ENCODE measurements at places on chromosomes 6 and 20.
A peak's percentile ranks its signal among the peaks of the same experiment; 100 is the strongest.

GRCh38 chr6:1912731-1913130 lies 303.0 kb downstream of the FOXC1 start:
- no peak for DNase-seq

GRCh38 chr20:58144096-58144495 lies 84.4 kb downstream of the ANKRD60 start:
- DNase-seq, result no peak

- no peak for DNase-seq
Observed at GRCh38 chr6:167529444-167530335, 204.8 kb downstream of the TTLL2 start.

DNA sequence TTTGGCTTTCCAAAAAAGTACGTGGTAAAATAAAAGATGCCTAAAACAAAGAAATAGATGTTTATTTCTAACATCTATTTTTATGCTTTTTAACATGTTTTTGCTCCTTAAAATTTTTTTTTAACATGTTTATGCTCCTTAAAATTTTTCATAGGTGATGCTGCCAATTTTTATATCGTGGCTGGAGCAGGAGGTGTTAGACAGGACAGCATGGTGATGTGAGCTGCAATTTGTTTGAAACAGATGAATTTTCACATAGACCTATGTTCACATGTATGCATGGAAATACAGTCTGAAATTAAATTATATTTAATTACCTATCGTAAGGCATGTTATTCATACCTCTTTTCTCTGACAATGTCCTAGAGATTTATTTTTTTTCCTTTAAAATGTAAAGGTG lies 784.8 kb downstream of the EPHA7 start:
- no peak for DNase-seq

DNA sequence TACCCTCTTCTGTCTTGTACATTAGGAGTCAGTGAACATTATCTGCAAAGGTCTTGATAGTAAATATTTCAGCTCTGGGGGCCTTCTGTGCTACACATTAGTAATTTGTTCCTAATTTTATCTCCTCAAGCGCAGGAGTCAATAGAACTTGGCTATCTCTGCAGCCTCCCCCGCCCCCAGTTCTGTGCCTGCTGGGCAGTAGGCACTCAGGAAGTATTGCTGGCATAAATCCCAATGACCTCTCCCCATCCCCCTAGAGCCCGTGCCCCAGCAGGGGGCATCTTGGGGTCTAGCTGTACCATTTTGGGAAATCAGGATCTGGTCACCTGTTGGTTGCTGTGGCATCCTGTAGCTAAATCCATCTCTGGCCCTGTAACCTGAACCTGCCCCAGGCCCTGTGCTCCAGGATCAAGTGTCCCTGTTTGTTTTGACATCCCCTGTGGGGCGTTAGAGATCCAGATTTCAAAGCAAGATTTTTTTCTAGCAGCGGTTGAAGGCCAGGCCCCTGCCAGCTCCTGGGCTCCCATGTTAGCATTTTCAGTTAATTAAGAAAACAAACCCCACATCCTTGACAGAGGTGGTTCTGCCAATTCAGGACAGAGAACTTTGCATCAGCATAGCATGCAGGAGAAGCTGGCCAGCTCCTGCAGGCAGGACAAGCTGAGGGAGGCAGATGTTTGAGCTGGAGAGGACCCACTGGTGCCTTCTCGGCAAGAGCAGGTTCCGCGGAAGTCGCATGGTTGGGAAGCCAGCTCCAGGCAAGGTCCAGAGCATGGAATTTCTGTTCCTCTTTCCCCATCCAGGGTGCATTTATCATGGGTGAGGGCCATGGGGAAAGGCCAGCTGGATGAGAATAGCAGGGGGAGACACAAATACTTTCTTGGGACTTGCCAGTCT lies 32.1 kb downstream of the DAAM2 start:
- no peak for DNase-seq

GRCh38 chr6:151387175-151387970 lies 4.0 kb downstream of the ZBTB2 start:
- DNase-seq, result no peak

DNA sequence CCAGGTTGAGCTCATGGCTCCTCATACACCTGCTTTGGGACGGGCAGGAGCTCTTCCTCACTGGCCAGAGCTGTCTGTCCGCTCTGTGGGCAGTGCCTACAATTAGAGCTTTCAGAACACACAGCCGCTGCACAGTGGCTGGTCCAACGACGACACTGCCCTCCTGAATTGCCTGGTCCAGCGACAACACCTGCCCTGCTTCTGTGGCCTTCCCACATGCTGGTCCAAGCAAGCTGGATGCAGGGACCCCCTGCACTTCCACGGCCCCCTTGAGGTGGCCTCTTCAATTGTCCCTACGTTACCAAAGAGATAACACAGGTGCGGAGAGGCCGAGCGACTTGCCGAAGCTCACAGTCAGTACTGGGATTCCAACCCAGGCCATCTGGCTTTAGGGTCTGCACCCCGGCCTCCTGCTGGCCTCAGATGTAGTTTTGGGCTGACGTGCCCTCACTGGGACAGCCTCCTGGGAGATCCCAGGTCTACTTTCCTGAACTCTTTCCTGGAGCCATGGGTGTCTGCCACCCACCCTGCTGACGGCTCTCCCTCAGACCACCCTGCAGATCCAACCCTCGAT lies 1.4 kb upstream of the CHRNA4 start:
- DNase-seq, result no peak

DNA sequence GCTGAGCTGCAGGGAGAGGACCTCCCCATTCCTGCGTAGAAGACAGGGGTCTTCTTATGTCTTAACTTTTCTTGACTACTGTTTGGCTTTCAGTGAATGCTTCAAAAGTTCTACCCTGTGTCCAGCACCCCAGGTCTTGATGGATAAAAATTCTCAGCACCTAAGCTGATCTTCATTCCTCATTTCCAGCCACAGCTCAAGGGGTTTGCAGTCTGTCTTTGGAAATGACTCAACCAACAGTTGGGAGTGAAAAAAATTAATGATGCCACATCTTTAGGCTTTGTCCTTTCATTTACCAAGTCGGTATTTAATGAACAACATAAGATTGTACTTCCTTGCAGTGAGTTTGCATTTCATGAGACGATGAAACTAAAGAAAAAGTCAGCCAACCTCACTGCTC lies 40.3 kb downstream of the PRDM1 start:
- no peak for DNase-seq

GRCh38 chr6:15276036-15276985 lies 30.4 kb downstream of the JARID2 start:
- DNase-seq, result no peak

GRCh38 chr20:25865715-25866656 lies 169.3 kb upstream of the ZNF337 start:
- peak; percentile 77 for DNase-seq
